Activated CD4-positive, alpha-beta T cell treated with anti-CD3 and anti-CD28 coated beads for 36 hours (primary cell): ENCODE measurements at places on chromosomes 1 and 21.

GRCh38 chr1:111879081-111879480 is 110.4 kb downstream of the KCND3 start:
- no peak for DNase-seq

GRCh38 chr1:31725777-31726535 is 22.1 kb upstream of the COL16A1 start:
- no peak for DNase-seq

GRCh38 chr1:13643017-13643416 is 57.0 kb upstream of the PRDM2 start:
- no peak for DNase-seq

GRCh38 chr1:220294846-220295301 is 22.6 kb upstream of the RAB3GAP2 start:
- DNase-seq, result no peak

GRCh38 chr1:85322655-85323054 is 46.2 kb upstream of the BCL10 start:
- DNase-seq, result no peak

GRCh38 chr1:162128693-162129356 is 59.3 kb downstream of the NOS1AP start:
- DNase-seq, result no peak

DNA sequence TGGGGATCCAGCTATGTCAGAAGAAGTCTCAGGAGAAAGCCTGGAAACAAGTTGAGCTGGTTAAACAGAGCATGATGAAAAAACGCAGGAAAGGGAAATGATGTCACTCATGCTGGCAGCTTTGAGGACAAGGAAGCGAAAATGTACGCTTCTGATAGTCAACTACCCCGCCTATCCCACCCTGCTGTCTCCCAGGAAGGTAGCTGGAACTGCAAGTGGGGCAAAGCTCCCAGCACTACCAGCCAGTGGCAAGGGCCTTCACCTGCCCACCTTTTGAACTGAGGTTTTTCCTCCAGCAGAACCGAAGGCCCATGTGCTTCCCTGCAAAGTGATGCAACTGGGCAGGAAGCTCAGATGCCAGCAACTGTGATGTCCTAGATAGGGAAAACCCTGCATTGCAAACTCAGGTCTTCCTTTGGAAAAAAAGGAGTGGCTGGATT is 6.3 kb upstream of the IL20 start:
- no peak for DNase-seq

DNA sequence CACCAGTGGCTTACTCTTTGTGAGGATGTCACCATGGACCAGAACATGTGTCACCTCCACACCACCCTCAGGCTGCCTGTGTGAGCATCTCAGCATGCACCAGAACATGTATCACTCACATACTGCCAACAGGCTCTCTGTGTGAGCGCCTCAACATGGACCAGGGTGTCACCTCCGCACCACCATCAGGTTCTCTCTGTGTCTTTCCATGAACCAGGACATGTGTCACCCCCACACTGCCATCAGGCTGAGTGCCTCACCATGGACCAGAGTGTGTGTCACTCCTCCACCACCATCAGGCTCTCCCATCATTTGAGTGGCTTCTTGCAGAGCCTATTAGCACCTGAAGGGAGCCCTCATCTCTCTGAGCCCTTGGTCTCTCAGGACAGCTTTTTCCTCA is 125.2 kb downstream of the ZNF648 start:
- DNase-seq, result peak; percentile 32
